ENCODE measurements at places on chromosomes 2 and 18. TPM values are rescaled to one million over a fixed set of nuclear protein-coding genes. Genes with fewer than 3 reads are reported as not detected.

DNA sequence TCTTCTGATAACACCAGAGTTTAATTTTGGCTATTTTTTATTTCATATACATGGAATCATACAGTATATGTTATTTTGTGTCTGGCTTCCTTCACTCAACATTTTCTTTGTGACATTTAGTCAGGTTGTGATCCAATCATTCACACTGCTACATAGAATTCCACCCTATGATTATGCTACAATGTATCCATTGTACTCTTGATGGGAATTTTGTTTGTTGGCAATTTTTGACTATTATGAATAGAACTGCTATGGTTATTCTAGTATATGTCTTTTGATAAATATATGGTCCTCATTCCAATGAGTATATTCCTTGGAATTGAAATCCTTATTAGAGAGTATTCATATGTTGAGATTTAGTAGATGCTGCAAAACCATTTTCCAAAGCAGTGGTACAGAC lies 936.4 kb upstream of the CHAC2 start:
- DNase-seq = no peak

GRCh38 chr2:35973132-35973736 lies 382.3 kb upstream of the CRIM1 start:
- no peak for DNase-seq

DNA sequence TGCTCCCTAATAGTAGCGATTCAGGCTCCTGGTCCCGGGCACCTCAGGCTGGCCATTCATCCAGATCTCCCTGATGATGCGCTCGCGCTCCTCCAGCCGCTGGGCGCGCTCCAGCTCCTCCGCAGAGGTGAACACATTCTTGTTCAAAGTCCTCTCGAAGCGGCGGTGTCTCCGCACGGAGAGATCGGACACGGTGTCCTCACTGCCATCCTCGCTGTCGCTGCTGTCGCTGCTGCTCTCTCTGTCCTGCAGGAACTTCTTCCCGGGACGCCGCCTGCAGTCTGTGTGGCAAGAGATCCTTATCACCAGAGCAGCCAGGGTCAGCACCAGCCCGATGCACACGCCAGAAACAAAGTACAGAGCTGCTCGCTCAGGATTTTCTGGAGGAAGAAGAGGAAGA lies 67.5 kb downstream of the EVA1A start:
- no peak for DNase-seq

- no peak for DNase-seq
Measured at GRCh38 chr18:23087352-23087751, 47.9 kb upstream of the CABLES1 start.

The SERPINB10 gene
- total RNA-seq = not detected

The DSG4 gene
- total RNA-seq = not detected

The ST6GAL2 gene
- total RNA-seq = 148 TPM

The RHOB gene
- total RNA-seq = 296 TPM
